ENCODE measurements at places on chromosomes 2 and 18.

GRCh38 chr2:126512026-126512425 is 143.9 kb upstream of the GYPC start:
- DNase-seq = no peak

DNA sequence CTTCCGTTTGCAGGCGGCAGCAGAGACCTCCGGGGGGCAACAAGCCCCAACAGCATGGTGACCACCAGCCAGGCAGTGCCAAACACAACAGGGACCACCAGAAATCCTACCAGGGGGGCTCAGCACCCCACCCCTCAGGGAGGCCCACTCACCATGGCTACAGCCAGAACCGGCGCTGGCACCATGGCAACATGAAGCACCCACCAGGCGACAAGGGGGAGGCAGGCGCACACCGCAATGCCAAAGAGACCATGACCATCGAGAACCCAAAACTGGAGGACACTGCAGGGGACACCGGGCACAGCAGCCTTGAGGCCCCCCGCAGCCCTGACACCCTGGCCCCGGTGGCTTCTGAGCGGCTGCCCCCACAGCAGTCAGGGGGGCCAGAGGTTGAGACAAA is 192.9 kb downstream of the SMAD7 start:
- no peak for DNase-seq

DNA sequence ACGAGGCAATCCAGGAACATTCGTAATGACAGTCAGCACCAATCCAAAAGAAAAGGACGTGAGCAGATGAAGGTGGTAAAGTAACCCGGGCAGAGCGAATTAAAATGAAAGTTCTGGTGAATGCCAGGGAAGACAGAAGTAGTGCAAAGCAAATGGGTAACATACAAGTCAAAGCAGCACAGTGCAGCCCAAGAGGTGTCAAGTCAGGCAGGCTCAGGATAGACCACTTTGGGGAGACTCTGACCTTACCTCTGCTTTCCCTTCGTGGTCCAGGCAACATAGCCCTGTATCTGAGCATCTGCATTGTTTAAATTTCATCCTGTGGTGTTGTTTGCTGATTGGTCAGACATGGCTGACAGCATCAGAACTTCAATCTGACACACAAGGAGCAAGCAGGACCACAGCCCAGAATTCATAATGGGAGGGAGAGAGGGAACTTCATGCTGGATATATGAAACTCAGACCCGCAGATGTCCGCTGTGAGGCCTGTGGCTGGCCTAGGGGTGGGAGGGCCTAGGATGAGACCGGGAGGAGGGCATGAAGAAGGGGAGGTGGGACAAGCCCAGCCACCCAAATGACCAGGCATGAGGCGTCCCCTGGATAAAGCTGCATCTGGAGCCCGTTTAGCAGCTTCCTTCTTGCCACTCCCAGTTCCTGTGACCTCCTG is 285.7 kb downstream of the TCF4 start:
- no peak for DNase-seq

GRCh38 chr2:134466141-134466540 is 212.3 kb downstream of the MGAT5 start:
- DNase-seq = peak; percentile 3

GRCh38 chr2:109356324-109357035 is 227.5 kb downstream of the SH3RF3 start:
- DNase-seq = no peak

DNA sequence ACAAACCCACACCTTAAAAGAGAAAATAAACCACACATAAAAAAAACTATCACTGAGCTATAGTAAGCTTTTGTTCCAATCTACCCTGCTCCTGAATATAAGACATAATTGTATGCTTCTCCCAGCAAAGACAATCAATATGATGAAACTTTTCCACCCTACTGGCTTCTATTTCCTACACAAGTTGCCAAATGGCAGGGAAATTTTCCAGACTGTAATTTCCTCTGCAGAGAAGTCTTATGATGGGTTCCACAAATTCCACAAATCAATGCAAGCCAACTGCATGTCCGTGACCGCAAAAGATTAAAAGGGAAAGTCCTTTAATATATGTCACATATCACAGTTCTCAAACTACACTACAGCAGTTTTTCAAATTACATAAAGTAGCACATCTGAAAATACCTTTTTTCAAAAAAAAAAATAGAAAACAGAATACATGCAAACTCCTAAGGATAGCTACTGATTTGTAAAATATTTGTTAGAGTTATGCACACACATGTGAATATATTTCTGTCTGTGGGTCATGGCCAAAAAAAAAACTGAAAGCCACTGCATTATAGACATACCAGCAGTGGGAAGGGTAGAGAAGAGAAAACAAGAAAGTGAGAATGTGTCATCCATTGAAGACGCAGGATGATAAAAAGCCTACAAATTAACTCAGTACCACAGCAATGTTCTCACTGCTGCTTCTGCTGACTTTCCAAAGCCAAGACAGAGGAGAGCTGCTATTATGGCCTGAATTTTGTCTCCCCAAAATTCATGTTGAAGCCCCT is 61.4 kb downstream of the RPL31 start:
- no peak for DNase-seq

DNA sequence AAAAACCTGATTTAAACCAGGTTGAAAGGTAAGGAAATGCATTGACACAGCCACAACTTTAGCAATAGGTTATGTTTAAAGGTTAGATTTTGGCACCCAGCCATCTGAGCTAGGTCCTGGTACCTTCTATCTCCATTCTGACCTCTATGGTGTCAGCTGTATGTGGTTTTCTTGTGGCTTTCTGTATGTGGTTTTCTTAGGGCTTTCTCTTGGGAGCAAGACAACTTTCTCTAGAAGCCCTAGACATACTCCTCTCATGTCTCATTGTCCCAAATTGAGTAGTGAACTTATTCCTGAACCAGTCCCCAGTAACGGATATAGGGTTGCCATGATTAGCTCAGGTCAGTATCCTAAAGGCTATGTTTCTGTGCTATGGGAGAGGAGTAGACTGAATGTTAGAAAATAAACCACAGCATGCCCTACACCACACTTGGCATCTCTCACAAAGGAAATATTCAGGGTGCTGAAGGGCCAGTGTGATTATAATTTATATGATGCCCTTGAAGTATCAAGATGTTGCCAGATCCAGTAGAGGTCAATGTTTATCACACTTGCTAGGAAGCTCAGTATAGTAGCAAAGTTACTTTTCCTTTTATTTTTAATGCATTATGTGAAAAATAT is 176.1 kb downstream of the CAPN13 start:
- no peak for DNase-seq

DNA sequence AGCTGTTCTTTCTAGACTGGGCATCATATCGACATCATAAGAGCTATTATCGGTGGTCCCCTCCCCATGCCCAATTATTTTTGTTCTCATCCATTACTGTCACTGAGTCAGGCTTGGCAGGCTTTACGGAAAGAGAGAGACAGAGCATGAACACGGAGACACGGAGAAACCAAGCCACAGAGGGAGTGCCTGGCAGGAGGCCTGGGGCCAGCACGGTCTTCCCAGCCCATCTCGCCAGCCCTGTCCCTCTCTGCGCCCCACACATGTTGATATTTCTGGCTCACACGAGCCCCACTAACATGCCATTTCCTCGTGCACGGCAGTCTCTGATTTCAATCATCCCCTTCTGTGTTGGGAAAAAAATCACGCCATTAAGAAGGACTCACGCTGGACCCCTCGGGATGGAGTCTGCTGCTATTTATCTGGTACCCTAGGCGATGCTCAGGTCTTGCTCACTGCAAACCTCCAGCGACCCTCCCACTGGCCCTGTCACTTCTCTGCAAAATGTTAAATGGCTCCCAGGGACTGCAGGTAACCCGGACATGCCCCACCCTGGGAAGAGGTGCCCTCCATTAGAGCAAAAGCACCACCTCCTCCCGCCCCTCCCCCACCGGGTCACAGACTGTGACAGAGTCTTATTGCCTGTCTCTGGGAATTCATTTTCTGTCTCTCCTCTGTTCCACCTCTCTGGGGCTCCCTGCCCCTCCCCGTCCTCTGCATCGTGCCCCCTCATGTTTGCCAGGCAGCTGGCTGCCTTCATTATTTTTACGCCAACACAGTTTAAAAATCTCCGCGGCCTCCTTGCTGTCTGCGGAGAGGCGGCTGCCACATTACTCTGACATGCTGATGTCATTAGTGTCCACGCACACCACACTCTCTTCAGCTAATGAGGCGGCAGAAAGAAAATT is 40.1 kb upstream of the GBX2 start:
- no peak for DNase-seq

GRCh38 chr2:236947896-236948295 is 137.8 kb upstream of the COPS8 start:
- no peak for DNase-seq

DNA sequence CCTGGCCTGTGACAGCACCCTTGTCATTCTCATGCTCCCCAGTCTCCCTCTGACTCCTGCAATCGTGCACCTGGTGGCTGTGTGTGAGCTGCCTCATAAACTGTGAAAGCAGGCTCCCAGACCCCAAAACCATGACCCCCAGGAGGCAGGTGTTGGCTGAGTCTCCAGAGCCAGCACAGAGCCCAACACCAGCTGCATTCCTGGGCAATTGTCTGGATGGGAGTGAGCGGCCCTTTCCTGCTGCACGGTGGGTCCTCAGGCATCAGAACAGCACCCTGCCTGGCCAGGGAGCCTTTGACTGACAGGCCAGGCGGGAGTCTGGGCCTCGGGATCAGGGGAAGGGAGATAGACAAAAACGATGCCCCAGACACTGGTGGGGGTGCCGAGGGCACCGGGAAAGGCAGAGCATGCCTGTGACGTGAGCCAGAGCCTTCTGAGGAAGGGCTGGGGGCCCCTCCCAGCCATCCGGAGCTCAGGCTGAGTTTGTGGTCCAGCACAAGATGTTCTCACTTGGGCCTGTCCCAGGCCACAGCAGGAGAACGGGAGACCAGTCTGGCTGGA is 135.1 kb upstream of the GPC1 start:
- DNase-seq = no peak

GRCh38 chr2:239267288-239267951 is 133.4 kb downstream of the HDAC4 start:
- no peak for DNase-seq

GRCh38 chr2:74146929-74147726 is 584 bp downstream of the BOLA3 start:
- no peak for DNase-seq

- DNase-seq = no peak
These were observed 63.8 kb downstream of the MAP4K3 start for GRCh38 chr2:39373181-39373802.

GRCh38 chr2:25788457-25788856 is 89.8 kb downstream of the ASXL2 start:
- no peak for DNase-seq

DNA sequence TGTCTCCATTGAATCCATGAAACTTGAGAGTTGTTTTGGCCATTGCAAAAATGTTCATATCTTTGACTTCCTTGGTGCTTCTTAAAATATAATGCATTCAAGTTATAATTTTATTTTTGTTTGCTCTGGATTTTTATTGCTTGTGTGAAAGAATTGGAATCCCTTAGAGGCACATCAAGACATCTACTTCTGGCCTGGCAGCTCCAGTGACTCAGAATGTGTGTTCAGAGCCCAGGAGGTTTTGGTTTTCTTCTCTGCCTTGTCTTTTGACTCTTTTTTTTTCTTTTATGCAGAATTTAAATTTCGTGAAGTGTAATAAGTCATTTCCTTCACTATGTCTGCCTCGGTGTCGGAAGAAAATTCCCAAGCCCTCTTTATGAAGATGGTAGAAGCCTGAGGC is 180.2 kb downstream of the LTBP1 start:
- no peak for DNase-seq

- DNase-seq = no peak
These were observed 81.5 kb upstream of the LDLRAD4 start for GRCh38 chr18:13136904-13137669.

DNA sequence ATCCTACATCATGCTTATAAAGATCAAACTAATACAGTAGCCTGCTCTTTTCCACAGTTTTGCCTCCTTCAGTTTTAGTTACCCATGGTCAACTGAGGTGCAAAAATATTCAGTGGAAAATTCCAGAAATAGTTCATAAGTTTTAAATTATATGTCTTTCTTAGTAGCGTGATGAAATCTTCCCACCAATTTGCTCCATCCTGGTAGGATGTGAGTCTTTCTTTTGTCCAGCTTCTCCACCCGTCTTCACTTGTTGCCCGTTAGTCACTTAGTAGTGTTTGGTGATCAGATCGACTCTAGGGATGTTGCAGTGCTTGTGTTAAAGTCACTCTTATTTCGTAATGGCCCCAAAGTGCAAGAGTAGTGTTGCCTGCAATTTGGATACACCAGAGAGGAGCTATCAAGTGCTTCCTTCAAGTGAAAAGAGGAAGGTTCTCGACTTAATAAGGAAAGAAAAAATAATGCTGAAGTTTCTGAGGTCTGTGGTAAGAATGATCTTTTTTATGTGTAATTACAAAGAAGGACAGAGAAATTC is 57.0 kb downstream of the CEP192 start:
- no peak for DNase-seq

- no peak for DNase-seq
These were observed 58.7 kb downstream of the AFTPH start for GRCh38 chr2:64582774-64583340.

DNA sequence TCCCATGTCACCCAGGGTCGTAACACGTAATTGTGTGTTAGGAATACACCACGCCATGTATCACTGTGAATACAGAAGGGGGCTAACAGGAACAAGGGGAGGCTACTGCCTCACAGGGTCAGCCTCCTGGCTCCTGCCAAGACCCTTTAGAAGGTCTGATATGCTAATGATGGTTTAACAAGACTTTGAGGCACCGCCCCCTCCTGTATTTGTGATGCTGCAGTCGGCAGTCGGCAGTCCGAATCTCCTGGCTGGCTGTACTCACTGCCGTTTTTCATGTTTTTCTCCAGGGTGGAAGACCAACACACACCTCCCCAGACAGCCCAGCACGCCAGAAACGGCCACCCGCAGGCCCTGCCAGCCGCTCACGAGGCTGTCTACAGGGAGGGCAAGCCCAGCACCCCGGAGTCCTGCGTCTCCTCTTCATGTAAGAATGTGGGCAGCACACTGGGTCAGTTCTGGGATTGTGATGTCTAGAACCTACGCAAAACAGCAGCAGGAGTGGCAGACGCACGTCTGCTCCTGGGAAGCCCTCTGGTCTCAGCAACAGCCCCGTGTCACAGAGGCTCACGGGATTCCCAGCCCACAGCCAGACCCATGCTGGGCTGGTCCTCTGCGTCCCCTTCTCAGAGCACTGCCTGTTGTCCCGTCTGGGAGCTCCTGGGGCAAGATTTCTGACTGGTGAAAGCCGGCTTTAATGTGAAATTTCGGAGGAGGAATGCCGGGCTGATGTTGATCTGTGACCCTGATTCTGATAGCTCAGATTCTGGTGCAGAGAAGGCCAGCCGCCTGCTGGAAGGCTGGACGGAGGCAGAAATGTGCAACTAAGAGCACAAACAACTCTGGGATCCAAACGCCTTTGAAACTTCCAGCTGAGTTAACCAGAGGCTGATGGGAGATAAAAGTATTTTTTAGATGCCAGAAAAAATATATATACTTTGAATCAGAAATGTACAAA is 39.7 kb upstream of the B3GNT7 start:
- DNase-seq = no peak

GRCh38 chr2:215417400-215417951 is 18.4 kb downstream of the FN1 start:
- no peak for DNase-seq

All from NCI-H1105 (cell line).